Osteoblast (primary cell): ENCODE measurements at places on chromosomes 3 and 15. TPM values are rescaled to one million over a fixed set of nuclear protein-coding genes. Genes with fewer than 3 reads are reported as not detected.

The IFRD2 gene
- 60.4 and 65.1 TPM in 2 replicates for total RNA-seq

- DNase-seq: peak; percentile 89
These were observed at the start of gene TRANK1 for GRCh38 chr3:36944641-36945270. Gene TRANK1, minus strand, starts transcription at chr3:36945054. Its CDS starts 245 bp downstream, at chr3:36944809.

- DNase-seq: no peak
These were observed 14.9 kb downstream of the SERPINI1 start for GRCh38 chr3:167750272-167750971.

The FBXO45 gene
- total RNA-seq: 8.0 TPM in 2 replicates

The RTP3 gene
- total RNA-seq: not detected in 2 replicates

The PRKCD gene
- total RNA-seq: 1.8 and 2.2 TPM in 2 replicates

GRCh38 chr3:160695003-160695402, 18.0 kb downstream of the ARL14 start:
- no peak for DNase-seq

DNA sequence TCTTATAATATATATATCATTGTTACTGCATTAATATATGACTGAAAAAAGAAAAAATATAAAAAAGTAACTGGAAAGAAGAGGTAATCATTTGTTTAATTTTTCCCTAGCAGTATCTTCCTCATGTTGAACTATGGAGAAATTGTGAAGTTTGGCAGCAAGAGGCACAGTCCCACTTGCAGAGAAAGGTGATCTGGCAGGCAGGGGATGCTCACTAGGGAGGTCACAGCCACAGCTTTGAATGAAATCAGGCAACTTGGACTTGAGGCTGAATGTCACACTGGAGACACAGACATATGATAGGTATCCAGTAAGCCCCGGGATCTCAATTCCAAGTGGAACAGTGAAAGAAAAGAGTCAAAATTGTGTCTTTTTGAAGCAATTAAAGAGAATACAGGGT, 149.9 kb upstream of the RORA start:
- no peak for DNase-seq

The C3orf62 gene
- total RNA-seq: 1.8 and 3.6 TPM in 2 replicates

The VGLL3 gene
- 198 and 242 TPM in 2 replicates for total RNA-seq

DNA sequence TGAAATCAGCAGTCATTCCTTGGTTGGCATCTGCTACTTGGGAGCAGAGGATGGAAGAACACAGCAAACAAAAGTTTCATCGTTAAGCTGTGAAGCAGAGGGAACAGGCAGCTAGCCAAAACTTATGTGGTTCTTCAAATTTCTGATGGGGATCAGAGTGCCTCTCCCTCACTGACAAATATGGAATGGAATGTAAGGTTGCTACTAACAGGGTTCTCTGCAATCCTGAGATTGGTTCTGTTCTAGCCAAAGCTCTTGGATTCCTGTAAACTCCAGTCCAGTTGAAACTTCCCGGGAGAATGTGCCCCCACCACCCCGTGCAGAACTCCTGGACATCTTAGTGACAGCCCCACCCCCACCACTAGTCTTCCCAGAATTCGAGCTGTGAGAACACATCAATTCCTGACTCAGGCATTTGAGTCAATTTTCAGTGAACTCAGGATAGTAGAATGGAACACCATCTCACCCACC, 55.9 kb upstream of the PHLDB2 start:
- peak; percentile 86 for DNase-seq

DNA sequence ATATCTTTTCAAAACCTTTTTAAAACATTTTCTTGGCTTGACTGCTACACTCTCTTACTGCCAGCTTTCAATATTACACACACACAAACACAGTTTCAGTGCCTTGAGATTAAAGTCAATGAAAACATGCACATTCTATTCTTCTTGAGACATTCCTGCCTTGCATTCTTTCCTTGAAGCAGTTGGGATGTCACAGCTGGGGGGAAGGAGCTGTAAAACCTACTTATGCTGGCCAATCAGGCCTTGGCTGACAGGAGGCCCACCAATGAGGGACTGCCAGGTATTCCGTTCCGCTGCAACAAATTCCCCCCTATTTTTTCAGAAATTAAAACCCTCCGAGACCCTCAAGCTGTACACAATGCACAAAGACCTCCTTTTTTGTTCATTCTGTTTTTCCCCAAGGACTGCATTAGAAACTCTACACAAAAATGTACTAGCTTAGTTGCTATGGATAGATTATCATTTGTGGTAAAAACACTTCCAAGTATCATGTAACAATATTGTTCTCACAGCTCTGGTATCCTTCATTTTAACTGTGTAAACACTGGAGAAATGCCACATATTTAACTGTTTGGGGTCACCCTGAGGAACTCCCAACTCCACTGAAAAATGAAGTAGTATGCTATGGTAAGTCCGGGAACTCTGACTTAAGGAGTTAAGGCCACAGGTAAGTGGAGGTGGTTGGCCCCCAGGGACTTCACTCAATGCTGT, 18.5 kb downstream of the FSTL1 start:
- DNase-seq: no peak

The LRRC3B gene
- not detected in 2 replicates for total RNA-seq

The CALML4 gene
- total RNA-seq: 1.2 and 2.2 TPM in 2 replicates

DNA sequence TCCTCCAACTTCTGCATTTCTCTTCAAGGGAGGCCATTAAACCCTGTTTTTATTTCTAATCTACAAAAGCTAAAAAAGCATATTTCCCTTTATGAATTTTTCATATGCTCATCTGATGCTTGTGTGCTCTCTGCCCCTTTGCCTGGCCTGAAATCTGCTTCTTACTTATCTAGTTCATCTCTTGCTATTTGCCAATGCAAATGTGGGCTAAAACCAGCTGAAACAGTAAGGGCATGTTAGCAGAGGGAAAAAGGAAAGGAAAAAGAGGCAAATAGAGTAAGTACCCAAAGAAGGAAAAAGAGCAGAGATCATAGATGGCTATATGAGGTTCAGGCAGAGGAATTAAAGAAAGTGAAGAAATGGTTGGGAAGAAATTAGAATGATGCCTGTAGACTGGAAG, 185.2 kb downstream of the CNTN4 start:
- no peak for DNase-seq

DNA sequence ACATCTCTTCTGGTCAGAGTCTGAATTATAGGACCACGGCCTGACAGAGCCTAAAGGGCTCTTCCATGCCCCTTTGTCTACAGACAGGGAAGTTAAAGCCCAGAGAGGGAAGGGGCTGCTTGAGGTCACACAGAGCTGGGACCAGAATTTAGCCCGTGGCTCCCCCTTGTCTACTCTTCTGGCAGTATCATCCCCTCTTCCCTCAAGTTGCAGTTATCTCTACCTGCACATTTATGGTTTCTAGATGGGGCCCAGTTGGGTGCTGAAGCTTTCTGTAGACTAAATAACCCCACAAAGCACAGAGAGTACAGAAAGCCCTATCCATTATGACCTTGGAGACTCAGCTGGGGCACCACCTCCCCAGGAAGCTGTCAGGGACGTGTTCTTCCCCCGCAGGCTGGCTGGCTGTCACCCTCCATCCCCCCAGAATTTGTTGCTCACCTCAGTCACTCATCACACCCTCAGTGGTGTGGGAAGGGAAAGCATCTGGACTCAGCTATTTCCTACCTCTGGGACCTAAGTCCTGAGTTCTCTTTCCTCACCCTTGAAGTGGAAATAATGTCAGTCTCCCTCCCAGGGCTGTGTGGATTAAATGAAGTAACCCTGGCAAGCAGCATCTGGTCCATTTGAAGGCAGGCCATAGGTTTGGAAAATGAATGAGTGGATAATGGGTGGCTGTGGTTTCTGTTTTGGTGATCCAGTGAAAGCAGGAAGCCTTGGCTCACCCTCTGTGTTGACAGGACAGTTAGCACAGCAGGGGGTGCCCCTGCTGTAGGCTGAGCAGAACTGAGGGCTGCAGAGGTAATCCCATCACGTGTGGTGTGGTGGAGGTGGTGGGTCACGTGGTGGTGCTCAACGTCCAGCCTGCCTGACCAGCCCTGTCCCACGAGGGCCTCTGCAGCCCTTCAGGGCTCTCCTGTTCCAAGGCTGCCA, 16.3 kb downstream of the ACOX2 start:
- peak; percentile 41 for DNase-seq

DNA sequence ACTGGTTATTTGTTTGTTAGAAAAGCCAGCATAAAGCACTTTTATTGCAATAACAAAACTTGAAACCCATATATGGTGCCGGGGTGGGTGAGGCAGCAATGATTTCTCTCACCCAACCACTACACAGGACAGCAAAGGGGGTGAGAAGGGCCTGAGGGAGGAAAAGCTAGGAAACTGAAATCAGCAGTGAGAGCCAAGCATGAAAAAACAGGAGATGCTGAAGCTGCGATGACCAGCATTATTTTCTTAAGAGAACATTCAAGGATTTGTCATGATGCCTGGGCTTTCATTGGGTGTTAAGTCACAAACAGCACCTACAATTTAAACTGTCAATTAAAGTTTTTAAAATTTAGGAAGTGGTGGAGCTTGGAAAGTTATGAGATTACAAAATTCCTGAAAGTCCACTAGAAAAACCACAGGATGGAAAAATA, 11.9 kb upstream of the TM4SF4 start:
- DNase-seq: peak; percentile 86

The OR5H15 gene
- total RNA-seq: not detected in 2 replicates

DNA sequence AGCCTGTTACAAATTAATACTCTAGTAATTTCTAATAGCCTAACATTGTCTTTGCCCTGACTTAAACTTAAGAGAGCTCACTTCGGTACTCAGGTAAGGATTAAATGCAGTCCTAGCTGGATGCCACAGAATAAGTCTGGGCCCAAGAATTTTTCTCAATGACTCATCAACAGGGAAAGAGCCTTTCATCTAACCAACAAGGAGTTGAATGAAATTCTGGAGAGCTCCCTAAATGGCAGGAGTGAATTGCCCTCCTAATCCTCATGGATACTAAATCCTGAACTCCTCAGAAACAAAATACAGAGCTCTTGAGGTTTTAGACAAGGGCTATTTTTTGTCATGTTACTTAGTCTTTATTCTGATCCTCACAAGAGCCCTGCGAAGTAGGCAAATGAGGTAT, 159.5 kb downstream of the PLCH1 start:
- no peak for DNase-seq

GRCh38 chr3:108327168-108327567, 30.8 kb downstream of the HHLA2 start:
- no peak for DNase-seq

The LRRC57 gene
- total RNA-seq: 16.3 and 17.4 TPM in 2 replicates

The MAPKBP1 gene
- 22.8 and 25.6 TPM in 2 replicates for total RNA-seq
